ENCODE measurements at places on chromosomes 12 and 14. TPM values are rescaled to one million over a fixed set of nuclear protein-coding genes. Genes with fewer than 3 reads are reported as not detected.

DNA sequence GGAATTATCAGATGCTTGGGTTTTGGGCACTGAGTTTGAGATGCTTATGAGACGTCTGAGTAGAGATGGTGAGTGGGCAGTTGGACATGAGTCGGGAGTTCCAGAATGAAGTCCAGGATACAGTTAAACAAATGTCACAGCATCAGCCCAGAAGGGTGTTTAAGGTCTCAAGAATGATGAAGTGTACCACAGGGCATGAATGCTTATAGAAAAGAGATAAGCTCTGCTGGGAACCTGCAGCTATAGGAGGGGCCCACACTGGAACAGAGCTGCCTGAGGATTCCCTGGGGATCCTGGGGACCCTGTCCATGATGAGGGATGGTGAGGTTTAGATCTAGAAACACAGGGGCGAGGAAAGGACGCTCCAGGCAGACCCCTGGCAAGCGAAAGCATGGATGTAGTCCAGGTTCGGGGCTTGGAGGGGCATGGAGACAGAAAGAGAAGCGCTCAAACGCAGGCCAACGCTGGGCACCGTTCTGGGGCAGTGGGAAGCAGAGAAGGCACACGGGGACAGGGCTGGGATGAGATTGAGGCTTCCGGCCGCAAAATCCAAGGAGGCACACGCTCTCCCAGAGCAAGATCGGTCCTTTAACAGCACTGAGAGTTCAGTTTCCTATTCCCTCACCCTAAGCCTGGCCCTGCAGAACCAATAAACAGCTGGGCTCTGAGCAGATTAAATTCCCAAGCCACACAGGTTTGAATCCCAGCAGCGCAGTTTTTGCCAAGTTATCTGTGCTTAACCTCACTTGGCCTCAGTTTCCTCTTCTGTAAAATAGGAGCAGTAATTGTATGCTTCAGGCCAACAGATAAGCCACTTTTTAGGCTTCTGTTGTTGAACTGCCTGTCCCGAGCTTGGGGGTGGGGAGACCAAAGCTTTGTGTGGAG, 52.9 kb downstream of the EID3 start:
- H3K36me3 ChIP-seq: peaks cover 7% of the 10 kb centered on the region
- no peak overlapping the region for H3K27ac ChIP-seq
- no peak overlapping the region for H3K4me3 ChIP-seq
- no peak for DNase-seq
- H3K27me3 ChIP-seq: no peaks in the 10 kb centered on the region

DNA sequence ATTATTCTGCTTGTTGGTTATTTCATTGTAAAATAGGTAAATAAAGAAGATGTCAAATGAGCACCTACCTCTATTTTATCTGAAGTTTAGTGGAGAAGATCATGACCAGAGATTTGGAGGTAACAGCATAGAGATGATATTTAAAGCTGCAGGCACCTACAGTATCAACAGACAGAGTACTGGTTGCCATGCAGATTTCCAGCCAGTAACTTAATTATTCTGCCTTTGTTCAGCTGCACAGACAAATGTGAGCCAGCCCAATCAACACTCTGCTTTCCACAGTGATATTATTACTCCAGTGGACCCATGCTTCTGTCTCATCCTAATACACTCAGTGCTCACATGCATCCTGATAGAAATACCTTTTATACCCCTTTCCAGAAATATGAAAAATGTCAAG, 348.5 kb upstream of the RGS6 start:
- no peaks in the 10 kb centered on the region for H3K27me3 ChIP-seq
- no peak for DNase-seq
- no peaks in the 10 kb centered on the region for H3K4me1 ChIP-seq
- no peaks in the 10 kb centered on the region for H3K36me3 ChIP-seq
- no peak overlapping the region for H3K27ac ChIP-seq
- H3K4me3 ChIP-seq: no peak overlapping the region

DNA sequence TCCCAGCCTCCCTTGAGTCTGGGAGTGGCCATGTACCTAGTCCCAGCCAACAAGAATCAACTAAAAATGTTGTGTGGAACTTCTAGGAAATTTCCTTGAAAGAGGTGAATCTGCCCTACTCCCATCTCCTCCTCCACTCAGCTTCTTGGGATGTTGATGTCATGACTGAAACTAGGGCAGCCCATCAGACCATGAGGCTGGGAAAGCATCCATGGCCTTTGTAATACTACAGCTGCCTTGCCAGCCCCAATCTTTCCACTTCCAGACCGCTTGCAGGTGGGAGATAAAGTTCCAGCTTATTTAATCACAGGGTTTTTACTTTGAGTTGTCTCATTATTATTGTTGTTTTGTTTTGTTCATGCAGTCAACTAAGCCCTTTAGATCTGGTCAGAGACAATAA, 170.3 kb upstream of the LMNTD1 start:
- no peaks in the 10 kb centered on the region for H3K36me3 ChIP-seq
- no peaks in the 10 kb centered on the region for H3K4me1 ChIP-seq
- no peak overlapping the region for H3K4me3 ChIP-seq
- no peak overlapping the region for H3K27ac ChIP-seq

GRCh38 chr14:89308232-89308959, 108.6 kb downstream of the FOXN3 start:
- no peak overlapping the region for H3K27ac ChIP-seq
- H3K4me1 ChIP-seq: peaks cover 10% of the 10 kb centered on the region
- no peak overlapping the region for H3K4me3 ChIP-seq
- peaks cover 13% of the 10 kb centered on the region for H3K36me3 ChIP-seq
- DNase-seq: no peak

- H3K36me3 ChIP-seq: peaks cover 2% of the 10 kb centered on the region
- no peak overlapping the region for H3K27ac ChIP-seq
- H3K27me3 ChIP-seq: no peaks in the 10 kb centered on the region
- no peak for DNase-seq
Measured at GRCh38 chr12:3038926-3039510, 38.2 kb upstream of the TSPAN9 start.

DNA sequence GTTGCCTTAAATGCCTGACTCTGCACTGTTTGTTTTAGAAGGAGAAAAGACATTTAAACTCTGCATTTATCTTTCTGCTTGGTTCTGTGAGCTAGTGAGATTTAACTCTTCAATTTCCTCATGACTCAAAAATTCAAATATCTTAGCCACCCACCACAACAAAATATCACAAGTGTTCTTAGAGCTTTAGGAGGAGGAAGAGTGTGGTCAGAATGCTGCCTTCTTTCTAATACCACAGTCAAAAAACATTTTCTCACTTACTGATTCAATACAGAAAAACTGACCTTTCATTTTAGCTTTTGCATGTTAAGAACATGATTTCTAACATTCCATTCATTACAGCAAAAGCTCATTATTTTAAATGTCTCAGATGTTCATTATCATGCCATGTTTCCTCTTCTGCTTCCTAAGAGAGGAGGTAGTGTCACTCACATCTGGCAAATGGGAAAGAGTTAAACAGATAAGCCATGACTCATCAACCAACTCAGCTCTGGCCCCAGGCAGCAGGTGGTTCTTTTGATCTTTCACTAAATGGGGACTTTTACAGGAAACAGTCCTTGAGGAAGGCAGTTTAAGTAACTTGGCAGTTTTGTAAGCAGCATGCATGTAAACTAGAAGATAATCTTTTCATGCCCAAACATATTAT, 56.4 kb upstream of the RNU6-8 start:
- H3K27ac ChIP-seq: no peak overlapping the region
- H3K36me3 ChIP-seq: no peaks in the 10 kb centered on the region
- H3K4me1 ChIP-seq: peaks cover 7% of the 10 kb centered on the region
- H3K27me3 ChIP-seq: no peaks in the 10 kb centered on the region
- H3K4me3 ChIP-seq: no peak overlapping the region
- DNase-seq: peak; percentile 26

GRCh38 chr14:36647824-36648753, 13.6 kb upstream of the PAX9 start:
- no peak overlapping the region for H3K4me3 ChIP-seq
- peaks cover 78% of the 10 kb centered on the region for H3K27me3 ChIP-seq
- no peak for DNase-seq
- no peaks in the 10 kb centered on the region for H3K4me1 ChIP-seq

DNA sequence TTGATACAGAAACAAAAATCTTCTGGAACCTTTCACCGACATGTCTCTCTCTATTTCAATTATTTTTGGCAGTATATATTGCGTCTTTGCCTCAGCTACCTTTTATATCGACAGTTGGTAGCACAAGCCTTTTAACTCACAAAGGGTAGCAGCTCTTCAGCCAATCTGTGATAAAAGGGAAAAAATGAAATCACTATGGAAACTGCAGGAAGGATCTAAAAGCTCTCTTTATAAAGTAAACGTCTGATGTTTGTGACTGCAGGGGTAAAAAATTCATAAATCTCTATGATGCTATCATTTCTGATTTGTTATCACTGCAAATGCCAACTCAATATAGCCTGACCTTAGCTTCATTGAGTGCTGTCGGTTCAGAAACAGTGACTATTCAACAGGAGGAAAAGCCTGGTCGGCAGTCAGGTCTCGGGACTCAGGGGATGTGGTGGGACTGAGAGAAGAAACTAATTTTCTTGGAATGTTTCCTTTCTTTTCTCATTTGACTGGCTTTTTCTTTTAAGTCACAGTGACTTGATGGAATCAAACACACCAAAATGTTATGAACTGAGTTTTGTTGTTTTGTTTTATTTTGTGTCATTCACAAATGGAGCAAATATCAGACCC, 5.9 kb upstream of the RMST start:
- no peaks in the 10 kb centered on the region for H3K36me3 ChIP-seq
- peaks cover 4% of the 10 kb centered on the region for H3K27me3 ChIP-seq
- no peak for DNase-seq
- no peaks in the 10 kb centered on the region for H3K4me1 ChIP-seq

GRCh38 chr14:67680121-67680602, 5.7 kb upstream of the VTI1B start:
- DNase-seq: no peak
- peaks cover 19% of the 10 kb centered on the region for H3K36me3 ChIP-seq
- no peak overlapping the region for H3K27ac ChIP-seq
- H3K4me1 ChIP-seq: peaks cover 6% of the 10 kb centered on the region

DNA sequence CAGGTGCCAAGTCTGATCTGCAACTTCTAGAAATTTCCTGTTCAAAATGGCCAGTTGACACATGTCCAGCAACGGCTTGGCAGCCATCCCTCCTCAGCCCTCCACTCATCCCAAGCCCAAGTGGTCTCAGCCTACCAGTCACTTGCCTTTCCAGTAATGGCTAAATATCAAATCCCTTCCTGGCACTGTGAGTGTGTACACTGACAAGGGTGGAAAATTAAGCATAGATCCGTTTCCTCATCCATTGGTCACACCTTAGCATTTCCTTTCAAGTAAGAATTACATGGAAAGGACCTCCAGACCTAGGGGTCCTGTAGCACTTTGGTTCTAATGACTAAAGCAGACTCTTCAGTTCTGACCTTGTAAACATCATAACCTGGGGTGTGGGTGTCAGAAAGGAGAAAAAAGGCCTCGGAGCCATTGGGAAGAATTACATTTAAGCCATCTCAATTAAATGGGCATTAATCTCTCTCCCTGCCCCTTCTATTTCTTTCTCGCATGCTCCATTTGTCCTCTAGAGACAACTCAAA, 15.4 kb downstream of the LLPH start:
- no peak overlapping the region for H3K27ac ChIP-seq
- no peaks in the 10 kb centered on the region for H3K27me3 ChIP-seq
- DNase-seq: no peak
- no peaks in the 10 kb centered on the region for H3K4me1 ChIP-seq

- H3K4me1 ChIP-seq: no peaks in the 10 kb centered on the region
- DNase-seq: no peak
- no peak overlapping the region for H3K27ac ChIP-seq
- H3K27me3 ChIP-seq: peaks cover 11% of the 10 kb centered on the region
- no peaks in the 10 kb centered on the region for H3K36me3 ChIP-seq
Measured at GRCh38 chr14:90132821-90133570, 71.2 kb downstream of the KCNK13 start.

DNA sequence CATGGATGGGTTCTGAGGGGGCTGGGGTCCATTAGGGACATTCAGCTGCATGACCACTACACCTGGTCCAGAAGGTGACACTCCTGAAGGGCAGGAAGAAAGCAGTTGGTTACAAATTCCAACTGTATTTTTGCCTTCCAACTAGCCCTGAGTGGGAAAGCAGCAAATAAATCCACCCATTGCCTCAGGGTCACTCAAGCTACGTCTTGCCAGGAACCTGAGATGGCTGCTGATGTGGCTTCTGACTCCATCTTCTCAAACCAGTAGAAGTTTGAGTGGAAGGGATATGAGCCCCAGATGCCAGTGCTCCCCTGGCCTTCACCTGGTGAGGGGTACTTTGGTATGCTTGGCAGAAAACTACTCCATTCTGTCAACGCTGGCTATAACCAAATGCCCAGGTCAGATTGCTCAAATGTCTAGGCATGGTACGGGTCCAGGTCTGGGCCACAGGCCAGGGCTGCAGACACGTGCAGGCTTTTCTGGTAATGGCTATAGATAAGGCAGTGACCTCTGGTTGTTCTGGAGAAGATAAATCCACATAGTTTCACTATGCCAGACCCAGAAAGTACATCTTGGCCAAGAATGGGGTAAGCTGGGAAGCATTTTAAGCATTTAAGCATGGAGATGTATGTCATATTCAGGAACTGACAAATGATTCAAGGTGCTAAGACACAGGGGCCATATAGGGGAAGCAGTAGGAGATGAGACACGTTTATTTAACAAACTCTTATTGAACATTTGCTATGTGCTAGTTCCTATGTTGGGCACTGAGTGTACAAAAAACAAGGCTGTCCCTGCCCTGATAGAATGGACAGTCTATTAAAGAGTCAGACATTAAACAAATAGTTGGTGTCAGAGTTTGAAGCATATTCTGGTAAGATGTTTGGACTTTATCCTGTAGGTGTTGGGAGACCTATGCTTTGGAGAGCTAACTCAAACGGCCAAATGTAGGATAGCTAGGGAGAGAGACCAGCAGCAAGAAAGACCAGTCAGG, 8.3 kb upstream of the STAC3 start:
- no peaks in the 10 kb centered on the region for H3K27me3 ChIP-seq
- no peak for DNase-seq
- H3K4me3 ChIP-seq: no peak overlapping the region
- H3K27ac ChIP-seq: no peak overlapping the region
- peaks cover 77% of the 10 kb centered on the region for H3K36me3 ChIP-seq
- H3K4me1 ChIP-seq: no peaks in the 10 kb centered on the region

GRCh38 chr14:98950353-98950895, 321.6 kb downstream of the BCL11B start:
- no peak for DNase-seq
- H3K27ac ChIP-seq: no peak overlapping the region
- H3K4me3 ChIP-seq: no peak overlapping the region
- H3K27me3 ChIP-seq: peaks cover 3% of the 10 kb centered on the region
- no peaks in the 10 kb centered on the region for H3K36me3 ChIP-seq

- DNase-seq: no peak
- H3K27ac ChIP-seq: no peak overlapping the region
- H3K36me3 ChIP-seq: no peaks in the 10 kb centered on the region
- H3K27me3 ChIP-seq: no peaks in the 10 kb centered on the region
- H3K4me3 ChIP-seq: no peak overlapping the region
Measured at GRCh38 chr12:58809064-58809607, 111.2 kb downstream of the LRIG3 start.

- DNase-seq: no peak
- no peak overlapping the region for H3K27ac ChIP-seq
- no peaks in the 10 kb centered on the region for H3K36me3 ChIP-seq
- no peak overlapping the region for H3K4me3 ChIP-seq
- no peaks in the 10 kb centered on the region for H3K27me3 ChIP-seq
Measured at GRCh38 chr14:33631021-33631420, 319.9 kb downstream of the EGLN3 start.

Gene KRT6C
- not detected for polyA plus RNA-seq

Gene MED13L
- 69.3 TPM for polyA plus RNA-seq

Gene RNF212B
- polyA plus RNA-seq: 0.34 TPM

Gene ASIC1
- 4.7 TPM for polyA plus RNA-seq

Gene MYF6
- 0.21 TPM for polyA plus RNA-seq
